ENCODE measurements at places on chromosomes 5 and 9. TPM values are rescaled to one million over a fixed set of nuclear protein-coding genes. Genes with fewer than 3 reads are reported as not detected.

The SLF1 gene
- 26.4 TPM for polyA plus RNA-seq

The PCDHA5 gene
- polyA plus RNA-seq: 6.3 TPM

The PCDHA2 gene
- not detected for polyA plus RNA-seq

The MIER3 gene
- 6.0 TPM for polyA plus RNA-seq

The PKD2L2 gene
- not detected for polyA plus RNA-seq

The ALAD gene
- 10.7 TPM for polyA plus RNA-seq

The ANXA2R gene
- polyA plus RNA-seq: 0.28 TPM

The PCDHB7 gene
- 0.78 TPM for polyA plus RNA-seq

The TMEM215 gene
- polyA plus RNA-seq: not detected

The ISL1 gene
- not detected for polyA plus RNA-seq

The PPP2R2B gene
- polyA plus RNA-seq: 115 TPM

The GHR gene
- polyA plus RNA-seq: 4.2 TPM

The PCDHB13 gene
- polyA plus RNA-seq: 5.2 TPM

The HTR4 gene
- polyA plus RNA-seq: not detected

The SCGB3A2 gene
- not detected for polyA plus RNA-seq

All from Purkinje cell (primary cell).